GM23248 (cell line): ENCODE measurements at places on chromosomes 1 and 21. TPM values are rescaled to one million over a fixed set of nuclear protein-coding genes. Genes with fewer than 3 reads are reported as not detected.

GRCh38 chr1:193562121-193562520 is 375.7 kb upstream of the B3GALT2 start:
- no peak for DNase-seq

- DNase-seq, result no peak
Observed at GRCh38 chr1:195332102-195332501, 1276.1 kb downstream of the KCNT2 start.

GRCh38 chr1:111369645-111370044 is 57.9 kb downstream of the OVGP1 start:
- DNase-seq, result no peak

Gene VWA5B1
- not detected in 2 replicates for total RNA-seq

GRCh38 chr1:5617179-5617520 is 375.1 kb downstream of the NPHP4 start:
- DNase-seq, result no peak

DNA sequence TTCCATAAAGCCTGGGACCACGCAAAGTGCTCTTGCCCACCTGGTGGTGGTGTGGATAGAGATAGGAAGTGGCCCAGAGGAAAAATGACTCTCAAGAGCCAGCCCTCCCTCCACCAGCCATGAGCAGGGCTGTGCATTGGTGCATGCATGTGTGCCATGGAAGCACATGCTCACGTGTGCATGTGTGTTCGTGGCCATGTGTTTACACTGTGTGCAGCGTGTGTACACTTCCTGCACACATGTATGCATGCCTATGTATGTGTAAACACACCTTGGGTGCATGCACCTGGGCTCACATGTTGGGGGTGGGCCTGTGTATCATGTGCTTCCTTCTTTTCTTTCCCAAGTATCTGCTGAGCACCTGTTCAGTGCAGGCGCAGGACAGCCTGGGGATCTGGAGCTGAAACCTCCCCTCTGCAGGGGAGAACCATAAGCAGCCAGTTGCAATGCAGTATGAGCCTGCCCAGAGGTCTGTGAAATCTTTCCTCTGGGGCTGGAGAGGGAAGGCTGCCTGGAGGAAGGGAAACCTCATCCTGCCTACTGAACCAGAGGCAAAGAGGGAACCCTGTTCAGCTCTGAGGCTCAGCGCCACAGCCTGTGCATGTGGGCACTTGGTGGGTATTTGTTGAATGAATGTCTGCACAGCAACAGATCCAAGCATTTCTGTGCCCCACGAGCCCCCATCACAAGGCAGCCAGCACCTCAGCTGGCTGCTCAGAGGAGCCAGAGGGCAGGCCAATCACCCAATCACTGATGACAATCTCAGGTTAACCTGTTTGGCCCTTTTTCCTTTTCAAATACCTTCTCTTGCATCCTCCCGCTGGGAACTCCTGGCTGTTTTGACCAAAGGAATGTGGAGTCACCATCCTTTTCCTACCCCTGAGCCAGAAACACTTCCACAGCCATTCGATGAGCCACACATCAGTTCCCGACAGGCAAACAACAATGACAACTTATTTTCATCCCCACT is 327.0 kb downstream of the NPHP4 start:
- no peak for DNase-seq

Gene SMCP
- total RNA-seq, result not detected in 2 replicates

DNA sequence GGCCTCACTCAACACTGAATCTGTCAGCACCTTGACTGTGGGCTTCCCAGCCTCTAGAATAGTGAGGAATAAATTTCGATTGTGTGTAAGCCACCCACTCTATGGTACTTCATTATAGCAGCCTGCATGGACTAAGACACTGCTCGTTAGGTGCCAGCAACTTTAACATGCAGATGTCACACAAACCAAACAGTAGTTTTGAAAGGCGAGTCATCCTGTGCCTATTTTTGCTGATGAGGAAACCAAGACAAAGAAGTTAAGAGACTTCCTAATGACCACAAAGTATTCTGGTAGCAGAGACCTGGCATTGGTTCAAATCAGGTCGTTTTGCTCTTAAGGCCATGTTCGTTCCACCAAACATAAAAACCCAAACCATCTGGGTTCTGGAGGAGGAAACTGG is 42.9 kb downstream of the BATF3 start:
- DNase-seq, result peak; percentile 18

GRCh38 chr1:183443466-183443865 is 25.3 kb upstream of the NMNAT2 start:
- DNase-seq, result no peak

DNA sequence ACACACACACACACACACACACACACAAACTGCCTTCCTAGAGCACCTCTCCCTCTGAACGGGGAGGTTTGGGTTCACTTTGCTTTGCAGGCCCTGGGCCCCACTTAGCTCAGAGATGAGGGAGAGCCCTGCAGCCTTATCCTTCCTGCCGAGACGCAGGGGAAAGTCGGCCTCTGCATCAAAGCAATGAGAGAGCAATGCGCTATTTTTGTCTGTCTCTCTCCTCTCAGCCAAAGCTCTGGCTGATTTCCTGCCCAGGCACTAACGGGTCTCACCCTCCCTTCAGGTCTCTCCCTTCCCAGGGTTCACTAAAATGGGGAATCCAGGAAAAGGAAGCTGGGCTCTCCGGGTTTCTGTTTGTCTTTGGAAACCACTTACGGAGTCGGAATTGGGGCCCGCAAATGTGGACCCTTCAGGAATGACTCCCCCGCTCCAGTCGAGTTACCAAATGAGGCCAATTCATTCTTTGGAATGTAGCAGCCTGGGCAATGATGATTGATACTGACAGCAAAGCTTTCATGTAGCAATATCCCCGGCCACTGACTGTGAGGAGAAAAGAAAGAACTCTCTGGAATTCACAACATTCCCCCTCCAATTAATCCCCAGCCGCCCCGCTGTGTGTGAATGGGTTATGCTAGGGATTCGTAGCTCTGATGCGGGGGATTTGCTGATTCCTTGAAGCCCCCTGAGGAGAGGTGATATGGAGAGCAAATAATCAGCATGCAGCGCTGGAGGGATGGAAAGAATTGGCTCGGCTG is 61.5 kb upstream of the WLS start:
- peak; percentile 77 for DNase-seq

- peak; percentile 94 for DNase-seq
Observed at GRCh38 chr1:41955461-41956159, 36.9 kb upstream of the HIVEP3 start.
